ENCODE measurements at places on chromosomes 13 and 19.

DNA sequence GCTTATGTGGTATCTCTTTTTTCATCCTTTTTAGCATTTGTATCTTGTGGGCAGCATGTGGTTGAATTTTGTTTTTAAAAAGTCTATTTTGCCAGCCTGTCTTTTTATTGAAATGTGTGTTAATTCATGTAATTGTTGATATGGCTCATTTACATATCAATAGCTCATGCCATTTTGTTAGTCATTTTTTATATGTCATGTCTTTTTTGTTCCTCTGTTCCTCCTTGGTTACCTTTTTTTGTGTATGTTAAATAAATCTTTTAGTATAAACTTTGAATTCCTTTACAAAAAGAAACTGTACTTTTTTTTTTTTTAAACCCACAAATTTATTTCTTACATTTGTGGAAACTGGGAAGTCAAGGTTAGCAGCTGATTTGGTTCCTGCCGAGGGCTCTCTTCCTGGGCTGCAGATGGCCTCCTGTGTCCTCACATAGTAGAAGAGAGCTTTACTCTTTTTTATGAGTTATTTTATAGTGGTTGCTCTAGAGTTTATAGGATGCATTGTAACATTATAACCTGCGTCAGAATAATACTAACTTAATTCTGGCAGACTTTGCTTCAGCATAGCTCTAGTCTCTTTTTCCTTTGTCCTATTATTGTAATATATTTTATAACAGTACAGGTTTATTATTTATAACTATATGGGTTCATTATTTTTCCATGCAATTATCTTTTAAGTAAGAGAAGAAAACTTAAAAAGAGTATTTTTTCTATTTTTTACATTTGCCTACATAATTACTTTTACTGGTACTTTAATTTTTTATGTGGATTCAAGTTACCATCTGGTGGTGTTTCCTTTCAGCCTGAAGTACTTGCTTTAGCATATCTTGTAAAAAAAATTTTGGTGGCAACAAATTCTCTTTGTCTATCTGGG, 86.3 kb downstream of the URI1 start:
- DNase-seq, result no peak

DNA sequence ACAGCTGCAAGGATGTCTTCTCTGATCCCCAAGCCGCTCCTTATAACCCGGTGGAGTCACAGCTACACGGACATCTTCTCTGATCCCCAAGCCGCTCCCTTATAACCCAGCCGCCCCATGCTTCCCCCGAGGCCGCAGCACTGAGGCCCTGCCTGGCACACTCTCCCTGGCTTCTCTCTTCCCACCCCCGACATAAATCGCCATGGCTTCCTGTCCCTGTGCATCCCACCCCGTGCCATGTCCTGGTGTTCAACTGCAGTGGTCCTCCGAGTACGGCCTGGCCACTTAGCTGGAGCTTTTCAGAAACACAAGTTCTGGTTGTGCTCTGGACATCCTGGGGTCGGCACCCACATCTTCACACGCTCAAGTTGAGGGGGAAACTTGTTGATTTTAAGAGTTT, 60.4 kb downstream of the RASA3 start:
- no peak for DNase-seq

GRCh38 chr13:46124967-46125933, 20.4 kb upstream of the CPB2 start:
- no peak for DNase-seq

- no peak for DNase-seq
These were observed 9.6 kb upstream of the ELL start for GRCh38 chr19:18531485-18531884.

DNA sequence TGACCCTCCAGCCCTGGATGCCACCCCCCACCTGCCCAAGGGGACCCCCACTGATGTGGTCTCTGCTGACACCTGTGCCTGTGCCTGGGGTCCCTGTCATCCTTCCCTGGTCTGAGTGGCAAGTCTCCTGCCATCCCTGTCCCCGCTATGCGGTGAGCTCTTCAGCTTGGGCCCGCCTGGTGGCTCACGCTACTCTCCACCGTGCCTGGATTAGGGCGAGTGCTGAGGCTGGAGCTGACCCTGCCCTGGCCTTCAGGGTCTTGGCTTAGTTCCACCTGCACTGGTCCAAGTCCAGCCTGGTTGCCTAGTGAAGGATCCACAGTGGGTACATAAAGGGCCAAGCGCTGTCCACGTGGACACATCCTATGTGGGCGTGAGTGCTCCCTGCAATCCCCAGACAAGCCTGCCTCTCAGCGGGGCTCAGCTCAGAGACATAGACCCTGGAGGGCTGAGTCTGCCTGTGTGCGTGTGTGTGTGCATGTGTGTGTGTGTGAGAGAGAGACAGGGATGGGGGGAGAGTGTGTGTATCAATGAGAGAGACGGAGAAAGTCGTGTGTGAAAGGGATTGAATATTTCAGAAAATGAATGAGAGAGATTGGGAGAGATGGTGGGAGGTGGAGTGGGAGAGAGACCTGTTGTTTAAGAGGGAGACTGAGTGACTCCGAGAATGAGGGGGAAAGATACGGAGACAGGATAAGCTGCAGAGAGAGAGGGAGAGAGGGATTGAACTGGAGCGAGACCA, 22.1 kb downstream of the WTIP start:
- DNase-seq, result no peak

GRCh38 chr13:25110956-25111584, 15.1 kb downstream of the PABPC3 start:
- no peak for DNase-seq

DNA sequence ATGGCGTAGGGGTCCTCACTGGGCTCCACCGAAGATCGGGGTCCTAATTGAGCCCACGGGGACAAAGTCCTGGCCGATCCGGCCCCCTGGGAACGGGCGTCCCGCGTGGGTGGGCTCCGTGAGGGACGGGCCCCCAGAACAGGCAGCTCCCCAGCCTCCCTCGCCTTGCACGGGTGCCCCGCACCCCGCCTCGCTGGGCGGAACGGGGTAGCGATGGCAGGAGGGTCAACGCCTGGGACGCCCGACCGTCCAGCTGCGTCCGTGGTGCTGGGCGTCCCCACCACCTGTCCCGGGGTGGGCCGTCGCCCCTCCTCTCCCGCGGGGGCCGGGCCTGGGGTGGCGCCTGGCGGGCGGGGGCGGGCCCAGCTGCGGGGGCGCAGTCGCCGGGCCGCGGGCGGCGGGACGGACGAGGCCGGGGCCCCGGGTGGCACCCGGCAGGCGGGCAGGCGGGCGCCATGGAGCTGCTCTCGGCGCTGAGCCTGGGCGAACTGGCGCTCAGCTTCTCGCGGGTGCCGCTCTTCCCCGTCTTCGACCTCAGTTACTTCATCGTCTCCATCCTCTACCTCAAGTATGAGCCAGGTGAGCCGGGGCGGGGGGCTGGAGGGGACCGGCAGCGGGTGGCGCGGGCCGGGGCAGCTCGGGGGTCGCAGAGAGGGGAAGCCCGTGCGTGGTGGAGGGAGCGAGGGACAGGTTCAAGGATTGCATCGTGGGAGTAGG, at the start of gene TMEM38A:
TSS of gene TMEM38A (plus strand) at position 377 of the 717 bp plus-strand sequence. CDS start at position 456, 79 bp downstream.
- peak; percentile 21 for DNase-seq

GRCh38 chr13:34116651-34117050, 298.7 kb downstream of the RFC3 start:
- no peak for DNase-seq

DNA sequence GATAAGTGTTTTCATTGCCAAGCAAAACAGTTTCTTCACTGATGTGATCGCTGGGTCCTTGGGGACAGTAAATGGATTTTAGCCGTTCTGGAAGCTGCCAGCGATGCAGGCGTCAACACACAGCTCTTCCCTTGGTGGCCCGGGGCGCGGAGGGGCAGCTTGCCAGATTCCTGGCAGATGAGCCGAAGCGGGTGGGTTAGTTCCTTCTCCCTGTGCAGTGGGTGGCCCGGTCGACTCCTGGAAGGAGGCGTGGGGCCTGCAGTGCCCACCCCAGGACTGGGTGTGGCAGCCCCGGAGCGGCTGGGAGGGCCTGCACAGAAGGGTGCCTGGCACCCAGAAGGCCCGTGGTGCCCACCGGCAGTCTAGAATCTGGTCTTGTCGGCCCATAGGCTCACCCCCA, 69.0 kb downstream of the KDM4B start:
- DNase-seq, result no peak

DNA sequence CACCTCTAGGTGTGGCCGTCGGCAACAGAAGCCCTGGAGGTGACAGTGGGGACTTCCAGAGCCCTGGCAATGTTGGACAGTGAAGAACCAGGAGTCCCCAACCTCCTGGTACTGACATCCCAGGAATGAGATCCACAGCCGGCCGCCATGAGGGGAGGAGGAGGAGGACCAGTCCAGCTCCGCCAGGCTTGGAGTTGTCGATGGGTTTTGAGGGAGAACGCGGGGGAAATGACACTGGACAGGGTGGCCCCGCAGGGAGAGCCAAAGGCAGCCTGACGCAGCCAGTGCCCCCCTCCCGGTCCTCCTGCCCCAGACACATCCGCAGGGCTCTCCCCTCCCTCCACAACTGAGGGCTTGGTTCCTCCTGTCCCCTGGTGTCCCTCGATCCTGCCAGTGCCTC, 57.9 kb downstream of the SPACA7 start:
- DNase-seq, result no peak

DNA sequence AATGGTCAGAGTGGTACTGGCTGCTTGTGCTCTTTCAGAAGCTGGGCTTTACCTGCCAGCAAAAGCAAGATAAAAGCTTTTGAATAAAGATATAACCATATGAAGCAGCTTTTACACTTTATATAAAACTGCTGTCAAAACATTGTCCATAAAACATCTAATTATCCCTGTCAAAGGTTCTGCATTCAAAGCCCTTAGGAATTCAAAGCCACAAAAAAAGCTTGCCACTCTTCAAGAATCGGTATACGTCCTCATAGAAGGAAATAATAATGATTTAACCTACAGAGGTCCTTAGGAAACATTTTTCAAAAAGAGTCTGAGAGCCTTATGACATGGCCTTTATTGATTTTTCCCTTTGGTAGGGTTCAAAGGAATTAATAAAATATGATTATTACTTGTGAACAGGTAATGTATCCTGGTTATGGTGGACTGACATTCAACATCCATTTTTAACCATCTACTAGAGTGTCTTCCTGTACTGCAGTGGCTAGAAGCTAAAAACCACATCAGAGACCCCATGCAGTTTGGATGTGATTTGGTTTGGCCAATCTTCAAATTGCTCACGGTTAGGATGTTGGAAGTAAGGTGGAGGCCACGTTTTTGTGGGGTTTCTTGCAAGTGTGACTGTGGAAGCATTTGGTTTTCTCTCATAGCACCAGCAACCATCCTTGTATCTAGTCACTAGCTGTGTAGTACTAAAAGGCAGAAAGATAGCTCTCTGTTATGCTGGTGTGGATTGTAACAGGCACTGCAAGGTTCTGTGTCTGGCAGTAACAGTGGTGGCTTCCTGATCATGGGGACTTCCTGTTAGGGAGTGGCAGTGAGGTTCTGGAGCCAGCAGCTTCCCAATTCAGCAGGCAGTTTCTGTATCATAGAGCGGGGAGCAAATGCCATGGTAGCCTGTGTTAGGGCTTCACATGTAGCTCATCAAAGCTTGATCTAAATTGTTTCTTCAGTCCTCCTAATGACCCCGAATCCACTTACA, 441.5 kb downstream of the DIAPH3 start:
- DNase-seq, result no peak

- no peak for DNase-seq
These were observed 44.3 kb downstream of the SERP2 start for GRCh38 chr13:44417876-44418275.

DNA sequence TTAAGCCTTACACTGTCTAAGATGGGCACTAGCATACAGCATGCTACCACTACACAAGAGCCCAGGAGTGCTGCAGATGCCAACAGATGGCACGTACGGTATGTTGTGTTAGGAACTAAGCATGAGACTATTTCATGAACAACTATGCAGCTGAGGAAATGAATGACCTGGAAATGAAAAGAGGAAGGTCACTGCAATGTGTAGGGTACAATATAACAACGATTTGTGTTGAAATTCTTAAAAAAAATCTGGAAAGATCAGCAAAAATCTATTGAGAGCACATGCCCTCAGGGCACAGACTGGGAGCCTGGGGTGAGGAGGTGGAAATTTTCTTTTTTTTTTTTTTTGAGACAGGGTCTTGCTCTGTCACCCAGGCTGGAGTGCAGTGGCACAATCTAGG, 14.4 kb downstream of the HAUS8 start:
- no peak for DNase-seq

DNA sequence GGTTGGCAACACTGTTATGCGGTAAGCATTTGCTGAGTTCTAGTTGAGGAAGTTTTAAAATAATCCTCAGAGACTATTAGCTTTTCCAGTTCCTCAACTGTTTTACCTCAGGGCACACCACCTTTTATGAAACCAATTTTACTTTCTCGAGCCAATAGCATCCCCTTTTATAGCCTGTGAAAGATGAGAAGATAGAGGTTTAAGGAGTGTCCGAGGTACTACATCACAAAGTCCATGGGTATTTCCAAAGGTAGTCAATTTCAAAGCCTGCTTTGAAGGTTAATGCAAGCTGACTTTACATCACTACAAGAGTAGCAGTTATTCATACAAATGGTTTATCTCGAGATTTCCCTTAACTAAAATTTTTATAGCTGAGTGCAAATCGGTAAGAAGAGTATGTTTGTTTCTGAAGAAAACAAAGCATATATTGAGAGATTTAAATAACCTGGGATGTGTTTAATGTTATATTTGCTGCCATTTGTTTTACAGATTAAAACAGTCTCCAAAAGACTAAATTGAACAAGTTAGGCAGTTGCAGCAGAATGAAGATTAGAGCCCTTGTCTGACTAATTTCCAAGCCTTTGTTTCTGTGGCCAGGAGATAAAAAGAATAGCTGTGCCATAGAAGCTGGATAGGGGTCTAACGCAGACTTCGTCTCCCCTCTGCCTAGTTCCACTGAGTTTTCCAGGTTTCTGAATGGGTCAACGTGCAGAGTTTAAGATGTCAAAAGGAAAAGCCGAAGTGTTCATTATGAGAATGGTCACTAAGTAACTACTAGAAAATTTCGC, 74.7 kb upstream of the TRPC4 start:
- DNase-seq, result no peak

DNA sequence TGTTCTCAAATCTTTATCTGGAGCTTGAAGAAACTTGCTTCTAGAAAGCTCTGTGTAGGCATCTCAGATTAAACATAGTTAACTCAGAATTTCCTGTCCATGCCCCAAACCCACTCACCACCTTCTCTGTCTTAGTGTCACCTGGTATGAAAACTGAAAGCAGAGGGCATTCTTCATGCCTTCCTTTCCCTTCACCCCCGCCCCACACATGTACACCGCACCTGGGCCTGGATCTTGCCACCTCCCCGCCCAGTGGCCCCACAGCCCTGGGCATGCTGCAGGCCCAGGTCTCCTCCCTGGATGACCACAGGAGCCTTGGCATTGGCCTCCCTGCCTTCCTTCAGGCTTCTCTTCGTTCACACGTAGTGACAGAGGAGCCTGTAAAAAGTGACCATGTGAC, 15.8 kb downstream of the CFAP97D2 start:
- no peak for DNase-seq

GRCh38 chr19:35767288-35768081, 7.9 kb upstream of the ARHGAP33 start:
- no peak for DNase-seq

- no peak for DNase-seq
These were observed 192.3 kb downstream of the MZT1 start for GRCh38 chr13:72534951-72535640.

- DNase-seq, result no peak
These were observed 6.7 kb downstream of the SOHLH2 start for GRCh38 chr13:36207672-36208071.

All from activated T-cell treated with anti-CD3 and anti-CD28 coated beads for 4 hours (primary cell).